Activated CD8-positive, alpha-beta T cell treated with anti-CD3 and anti-CD28 coated beads for 36 hours (primary cell): ENCODE measurements at places on chromosomes 3 and 15. TPM values are rescaled to one million over a fixed set of nuclear protein-coding genes. Genes with fewer than 3 reads are reported as not detected.

Gene ST8SIA2
- not detected for total RNA-seq

Gene LRTM1
- not detected for total RNA-seq

Gene SH3GL3
- total RNA-seq = not detected

Gene KLHL6
- total RNA-seq = 32.6 TPM

Gene CFAP100
- total RNA-seq = not detected

Gene PRSS50
- not detected for total RNA-seq

Gene C15orf62
- 0.63 TPM for total RNA-seq

Gene ZNF80
- total RNA-seq = 1.8 TPM

Gene BSN
- total RNA-seq = 0.09 TPM

Gene CMTM8
- total RNA-seq = 6.9 TPM

Gene CLK3
- 159 TPM for total RNA-seq

Gene GOLGA6L4
- 1.0 TPM for total RNA-seq

Gene DOCK3
- 4.2 TPM for total RNA-seq

Gene CLSTN2
- total RNA-seq = not detected

Gene ST3GAL6
- not detected for total RNA-seq

Gene LRRIQ4
- 0.18 TPM for total RNA-seq

Gene CHRFAM7A
- total RNA-seq = 1.0 TPM

Gene GREM1
- total RNA-seq = not detected

Gene TM6SF1
- 5.6 TPM for total RNA-seq
